Kasumi-1 (cell line): ENCODE measurements at places on chromosomes 4 and X.

GRCh38 chr4:159283696-159284095 is 180.8 kb downstream of the RAPGEF2 start:
- no peak for DNase-seq

DNA sequence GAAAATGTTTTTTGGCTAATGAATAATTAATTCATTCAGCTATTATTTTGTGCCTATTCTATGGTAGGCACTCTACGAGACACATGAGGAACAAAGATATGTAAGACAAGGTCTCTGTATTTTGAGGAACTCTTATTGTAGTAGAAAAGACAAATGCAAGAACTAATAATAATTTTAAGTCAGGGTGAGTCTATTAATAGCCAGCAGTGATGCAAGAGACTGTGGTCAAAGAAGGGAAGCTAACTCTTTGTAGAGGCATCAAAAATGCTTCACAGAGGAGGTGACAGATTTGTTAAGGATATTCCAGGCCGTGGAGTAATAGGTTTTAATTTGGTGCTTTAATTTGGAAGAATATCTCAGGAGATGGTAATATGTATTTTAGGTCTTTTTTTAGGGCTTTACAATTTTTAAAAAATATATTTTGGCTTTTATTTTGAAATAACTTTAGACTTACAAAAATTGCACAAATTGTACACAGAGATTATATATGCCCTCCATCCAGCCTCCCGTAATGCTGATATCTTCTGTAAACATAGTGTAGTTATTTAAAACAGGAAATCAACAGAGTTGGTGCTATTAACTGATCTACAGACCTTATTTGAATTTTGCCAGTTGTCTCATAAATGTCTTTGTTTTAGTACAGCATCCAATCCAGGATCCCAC is 48.1 kb downstream of the DCLK2 start:
- peak; percentile 73 for DNase-seq

DNA sequence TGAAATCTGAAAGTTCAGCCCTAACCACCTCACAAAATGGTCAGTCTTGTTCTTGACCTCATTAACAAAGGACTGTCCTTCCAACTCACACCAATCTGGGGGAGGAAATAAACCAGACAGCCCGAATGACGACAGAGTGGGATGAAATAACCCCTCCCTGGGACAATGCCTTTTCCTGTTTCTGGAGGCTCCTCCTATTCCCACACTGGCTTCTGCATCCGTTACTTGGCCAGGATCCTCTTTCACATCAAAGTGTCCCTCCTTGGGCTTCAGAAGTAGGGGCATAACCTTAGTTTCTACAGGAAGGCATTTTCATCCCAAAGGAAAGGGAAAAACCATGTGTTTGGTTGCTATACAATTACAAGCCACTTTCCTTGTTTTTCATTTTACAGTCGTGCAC is 59.8 kb upstream of the RPL34 start:
- no peak for DNase-seq

- peak; percentile 48 for DNase-seq
These were observed 46.4 kb downstream of the FHL1 start for GRCh38 chrX:136193771-136194170.

- peak; percentile 50 for DNase-seq
These were observed 219.6 kb downstream of the PTTG2 start for GRCh38 chr4:38179690-38180377.

DNA sequence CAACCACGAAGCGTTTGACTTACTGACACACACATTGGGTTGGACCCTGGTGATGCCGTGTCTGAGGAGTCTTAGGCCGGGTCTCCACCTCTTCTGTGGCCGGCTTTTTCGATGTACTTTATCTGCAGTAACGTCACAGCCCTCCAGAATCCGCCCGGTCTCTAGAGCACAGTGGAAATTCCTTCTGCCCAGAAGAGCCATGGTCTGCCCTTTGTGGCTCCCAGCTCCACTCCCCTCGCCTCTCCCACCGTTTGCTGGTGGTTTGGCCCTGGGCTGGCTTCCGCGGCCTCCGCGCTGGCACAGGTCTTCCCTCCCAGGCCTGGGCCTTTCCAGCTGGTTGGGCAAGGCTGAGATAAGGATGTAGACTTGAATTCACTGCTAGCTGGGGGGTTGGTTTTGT is 4.3 kb downstream of the MAEA start:
- DNase-seq = no peak

DNA sequence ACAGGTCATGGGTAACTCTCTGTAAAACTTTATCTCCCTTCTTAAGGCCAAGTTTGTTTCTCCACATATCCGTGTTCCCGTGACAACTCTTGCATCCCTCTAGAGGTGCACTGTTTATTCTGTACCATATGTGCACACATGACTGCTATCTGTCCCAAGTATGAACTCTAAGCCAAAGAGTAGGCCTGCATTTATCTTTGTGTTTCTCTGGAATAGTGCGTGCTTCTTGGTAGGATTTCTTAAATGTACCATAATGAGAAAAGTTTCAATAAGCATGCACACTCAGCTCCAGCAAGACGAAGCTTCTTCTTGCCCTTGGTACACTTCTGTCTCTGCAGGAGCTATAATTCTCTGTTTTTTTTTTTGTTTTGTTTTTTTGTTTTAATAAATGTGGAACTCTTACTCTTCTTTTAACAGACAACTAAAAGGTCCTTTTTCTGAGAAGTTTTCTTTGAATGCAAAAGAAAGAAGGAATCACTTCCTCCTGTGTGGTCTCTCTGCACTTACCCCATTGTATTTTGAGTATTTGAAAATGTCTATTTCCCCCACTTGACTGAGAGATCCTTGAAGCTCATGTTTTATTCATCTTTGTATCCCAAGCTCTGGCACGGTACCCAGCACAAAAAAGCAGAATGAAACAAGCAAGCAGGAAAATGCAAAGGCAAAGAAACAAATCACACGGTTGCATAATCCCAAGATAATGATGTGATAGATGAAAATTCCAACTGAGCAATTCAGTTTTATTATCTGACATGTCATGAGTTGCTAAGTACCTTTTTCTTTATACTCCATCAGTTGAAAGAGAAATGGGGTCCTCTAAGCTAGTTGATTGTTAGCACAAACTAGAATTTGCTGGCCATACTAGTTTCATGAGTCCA is 521.9 kb upstream of the BOD1L1 start:
- no peak for DNase-seq

- DNase-seq = no peak
These were observed 63.1 kb upstream of the CITED1 start for GRCh38 chrX:72368796-72369195.

- DNase-seq = no peak
These were observed 18.6 kb upstream of the NR0B1 start for GRCh38 chrX:30327762-30328161.

DNA sequence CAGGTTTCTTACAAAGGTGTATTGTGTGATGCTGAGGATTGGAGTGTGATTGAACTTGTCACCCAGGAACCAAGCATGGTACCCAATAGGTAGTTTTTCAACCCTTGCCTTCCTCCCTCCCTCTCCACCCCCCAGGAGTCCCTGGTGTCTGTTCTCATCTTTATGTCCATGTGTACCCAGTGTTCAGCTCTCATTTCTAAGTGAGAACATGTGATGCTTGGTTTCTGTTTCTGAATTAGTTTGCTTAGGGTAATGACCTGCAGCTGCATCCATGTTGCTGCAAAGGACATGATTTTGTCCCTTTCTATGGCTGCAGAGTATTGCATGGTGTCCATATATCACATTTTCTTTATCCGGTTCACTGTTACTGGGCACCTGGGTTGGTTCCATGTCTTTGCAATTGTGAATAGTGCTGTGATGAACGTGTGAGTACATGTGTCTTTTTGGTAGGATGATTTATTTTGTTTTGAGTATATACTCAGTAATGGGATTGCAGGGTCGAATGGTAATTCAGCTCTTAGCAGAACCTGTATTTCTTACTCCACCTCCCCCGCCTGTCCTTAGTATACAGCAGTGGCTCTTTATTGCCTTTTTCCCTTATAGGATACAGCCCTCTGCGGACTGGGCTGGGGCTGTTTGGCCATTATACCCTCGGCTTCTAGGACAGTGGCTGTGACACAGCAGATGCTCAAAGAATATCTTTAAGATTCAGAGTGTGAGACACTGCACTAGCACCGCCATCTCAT is 145.4 kb downstream of the PTTG2 start:
- no peak for DNase-seq

DNA sequence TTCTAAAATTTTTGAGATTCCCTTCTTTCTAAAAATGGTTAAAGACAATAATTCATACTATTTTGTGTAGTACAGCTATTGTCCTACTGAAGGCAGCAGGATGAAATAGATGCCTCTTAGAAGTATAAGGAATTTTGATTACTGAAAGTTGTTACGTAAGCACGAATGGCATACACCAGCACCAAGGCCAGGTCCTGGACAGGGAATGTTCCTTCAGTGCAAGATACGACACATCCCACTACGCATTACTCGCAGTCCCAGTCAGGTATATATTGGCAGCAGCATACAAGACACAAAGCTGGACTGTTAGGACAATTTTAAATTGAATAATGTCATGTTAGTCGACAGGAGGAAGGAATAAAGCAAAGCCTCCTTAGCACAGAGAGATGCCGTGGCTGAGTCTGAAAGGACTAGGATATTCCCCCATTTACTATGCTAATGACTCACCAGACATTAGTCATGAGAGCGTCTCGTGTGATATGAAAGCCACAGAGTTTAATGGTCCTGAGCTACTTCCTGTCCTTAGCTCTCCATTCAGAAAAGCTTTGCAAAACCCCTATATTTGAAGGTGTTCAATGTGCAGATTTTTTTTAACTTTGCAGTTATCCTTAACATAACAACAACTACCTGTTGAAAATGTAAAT is 504.3 kb downstream of the FAM133A start:
- DNase-seq = peak; percentile 4

- DNase-seq = no peak
These were observed 31.9 kb upstream of the FAM9C start for GRCh38 chrX:13076176-13076961.

DNA sequence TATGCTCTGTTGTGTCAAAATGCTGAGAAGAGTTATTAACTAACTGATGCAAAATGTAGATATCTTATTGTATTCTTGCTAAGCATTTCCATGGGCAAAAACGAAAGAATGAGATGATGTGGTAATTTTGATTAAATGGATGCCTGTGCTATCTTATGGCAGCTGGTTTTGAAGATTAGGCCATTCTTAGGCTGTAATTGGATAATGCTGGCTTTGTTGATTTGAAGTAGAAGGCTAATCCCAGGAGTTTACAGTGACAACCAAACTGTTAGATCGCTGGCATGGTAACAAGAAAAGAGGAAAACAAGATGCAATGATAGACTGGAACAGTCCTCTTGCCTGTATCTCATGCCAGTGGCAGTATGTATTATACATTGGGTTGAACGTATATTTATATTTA is 74.1 kb upstream of the WDR44 start:
- no peak for DNase-seq

GRCh38 chr4:6180841-6181631 is 19.3 kb downstream of the JAKMIP1 start:
- DNase-seq = no peak

DNA sequence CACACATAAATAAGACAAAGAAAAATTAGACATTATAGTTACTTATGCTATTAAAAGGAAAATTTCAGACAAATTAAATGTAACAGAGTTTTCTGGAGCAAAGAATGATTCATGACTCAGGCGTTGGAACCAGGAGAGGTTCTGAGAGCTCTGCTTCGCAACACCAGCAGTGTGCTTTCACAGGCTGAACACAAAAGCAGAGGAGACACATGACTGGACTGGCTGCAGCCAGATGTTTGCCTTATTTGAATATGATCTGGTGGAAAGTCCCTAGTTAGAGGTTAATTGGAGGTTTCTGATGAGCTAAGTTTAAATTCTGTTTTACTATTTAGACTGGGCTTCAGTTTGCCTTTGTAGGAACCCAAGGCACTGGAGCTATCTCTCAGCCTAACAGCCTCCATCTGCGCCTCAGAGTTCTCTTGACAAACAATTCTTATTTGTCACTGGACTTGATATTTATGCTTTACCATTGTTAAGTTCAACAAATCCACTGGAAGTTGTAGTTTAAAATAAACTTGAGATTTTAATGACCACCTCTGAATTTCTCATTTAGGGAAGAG is 16.2 kb downstream of the BOD1L1 start:
- no peak for DNase-seq

DNA sequence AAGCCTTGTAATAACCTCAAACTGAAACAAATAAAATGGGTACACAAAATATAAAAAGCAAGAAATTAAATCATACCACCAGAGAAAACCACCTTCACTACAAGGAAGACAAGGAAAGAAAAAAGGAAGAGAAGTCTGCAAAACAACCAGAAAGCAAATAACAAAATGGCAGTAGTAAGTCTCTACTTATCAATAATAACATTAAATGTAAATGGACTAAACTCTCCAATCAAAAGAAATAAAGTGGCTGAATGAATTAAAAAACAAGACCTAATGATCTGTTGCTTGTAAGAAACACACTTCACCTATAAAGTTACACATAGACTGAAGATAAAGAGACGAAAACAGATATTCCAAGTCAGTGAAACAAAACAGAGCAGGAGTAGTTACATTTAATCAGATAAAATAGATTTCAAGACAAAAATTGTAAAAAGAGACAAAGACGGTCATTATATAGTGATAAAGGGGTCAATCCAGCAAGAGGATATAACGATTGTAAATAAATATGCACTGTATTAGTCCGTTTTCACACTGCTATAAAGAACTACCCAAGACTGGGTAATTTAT is 144.1 kb downstream of the MAB21L2 start:
- no peak for DNase-seq

DNA sequence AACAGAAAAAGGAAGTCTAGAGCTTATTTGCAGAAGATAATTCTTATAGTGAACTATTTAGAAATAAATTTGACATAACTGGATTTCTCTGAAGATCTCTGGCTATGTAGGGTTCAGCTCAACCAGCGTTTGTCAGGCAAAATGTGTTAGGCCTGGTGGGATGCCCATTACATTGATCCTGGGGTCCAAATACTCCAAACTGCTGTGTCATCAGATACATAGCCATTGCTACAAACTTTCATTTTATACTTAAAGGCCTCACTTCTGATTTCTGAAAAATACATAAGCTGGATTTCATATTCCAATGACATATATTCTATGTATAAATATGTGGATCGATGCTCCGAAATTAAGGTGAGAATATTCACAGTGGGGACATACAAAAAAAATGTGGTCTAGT is 1958.9 kb upstream of the TENM3 start:
- no peak for DNase-seq

DNA sequence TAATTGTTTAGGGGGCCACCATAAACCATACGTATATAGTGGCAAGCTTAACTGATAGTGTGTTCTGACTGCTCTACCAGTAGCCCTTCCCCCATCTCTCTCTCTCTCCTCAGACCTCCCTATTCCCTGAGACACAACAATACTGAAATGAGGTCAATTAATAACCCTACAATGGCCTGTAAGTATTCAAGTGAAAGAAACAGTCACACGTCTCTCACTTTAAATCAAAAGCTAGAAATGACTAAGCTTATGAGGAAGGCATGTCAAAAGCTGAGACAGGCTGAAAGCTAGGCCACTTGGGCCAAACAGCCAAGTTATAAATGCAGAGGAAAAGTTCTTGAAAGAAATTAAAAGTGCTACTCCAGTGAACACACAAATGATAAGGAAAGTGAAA is 78.0 kb downstream of the PRDM5 start:
- no peak for DNase-seq

DNA sequence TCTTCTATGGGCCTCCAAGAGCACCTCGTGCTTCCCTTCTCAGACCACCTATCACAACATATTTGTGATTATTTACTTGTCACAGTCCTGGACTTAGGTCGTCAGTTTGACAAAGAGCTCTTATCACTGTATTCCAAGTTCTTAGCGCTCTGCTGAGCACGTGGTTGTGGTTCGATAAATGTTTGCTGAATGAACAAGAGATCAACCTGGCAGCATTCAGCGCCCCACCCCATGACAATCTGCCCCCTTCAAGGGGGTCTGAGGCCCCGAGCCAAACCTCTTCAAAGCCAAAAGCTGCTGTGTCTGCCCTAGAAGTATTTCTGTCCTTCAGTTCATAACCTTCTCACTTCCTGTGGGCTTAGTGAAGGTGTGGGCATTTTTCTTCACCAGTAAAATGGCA is 15.0 kb downstream of the RPS4X start:
- no peak for DNase-seq
